ENCODE measurements at places on chromosomes 4 and X.
A peak's percentile ranks its signal among the peaks of the same experiment; 100 is the strongest.

DNA sequence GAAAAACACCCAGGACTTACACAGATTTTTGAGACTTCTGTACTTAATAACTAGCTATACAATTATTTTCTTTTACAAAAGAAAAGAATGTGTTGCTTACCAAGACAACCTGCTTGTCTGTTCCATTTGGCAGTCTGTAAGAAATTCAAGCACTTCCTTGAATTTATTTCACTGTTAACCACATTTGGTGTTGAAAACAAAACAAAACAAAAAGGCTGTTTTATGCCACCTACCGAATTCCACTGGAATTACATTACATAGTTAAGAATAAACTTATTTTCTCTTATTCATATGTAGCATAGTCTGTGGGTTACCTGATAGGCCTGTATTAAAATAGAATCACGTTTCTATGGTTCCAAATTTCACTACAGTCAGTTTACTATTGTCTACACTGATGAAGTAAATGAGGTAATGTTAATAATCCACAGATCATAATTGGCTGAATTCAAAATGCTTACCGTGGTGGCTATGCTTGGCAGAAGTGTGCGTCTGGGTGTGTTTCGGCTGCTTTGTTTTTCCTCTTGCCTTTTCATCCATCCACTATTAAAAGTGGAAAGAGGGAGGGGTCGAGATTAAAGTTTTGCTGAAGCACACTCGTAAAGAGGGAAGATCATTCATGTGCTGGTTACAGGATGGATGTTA lies at the start of gene TLR1:
Gene TLR1, minus strand, starts transcription at position 138 of the 642 bp plus-strand sequence. CDS start 5,960 bp downstream, outside the sequence.
- peak; percentile 76 for DNase-seq

DNA sequence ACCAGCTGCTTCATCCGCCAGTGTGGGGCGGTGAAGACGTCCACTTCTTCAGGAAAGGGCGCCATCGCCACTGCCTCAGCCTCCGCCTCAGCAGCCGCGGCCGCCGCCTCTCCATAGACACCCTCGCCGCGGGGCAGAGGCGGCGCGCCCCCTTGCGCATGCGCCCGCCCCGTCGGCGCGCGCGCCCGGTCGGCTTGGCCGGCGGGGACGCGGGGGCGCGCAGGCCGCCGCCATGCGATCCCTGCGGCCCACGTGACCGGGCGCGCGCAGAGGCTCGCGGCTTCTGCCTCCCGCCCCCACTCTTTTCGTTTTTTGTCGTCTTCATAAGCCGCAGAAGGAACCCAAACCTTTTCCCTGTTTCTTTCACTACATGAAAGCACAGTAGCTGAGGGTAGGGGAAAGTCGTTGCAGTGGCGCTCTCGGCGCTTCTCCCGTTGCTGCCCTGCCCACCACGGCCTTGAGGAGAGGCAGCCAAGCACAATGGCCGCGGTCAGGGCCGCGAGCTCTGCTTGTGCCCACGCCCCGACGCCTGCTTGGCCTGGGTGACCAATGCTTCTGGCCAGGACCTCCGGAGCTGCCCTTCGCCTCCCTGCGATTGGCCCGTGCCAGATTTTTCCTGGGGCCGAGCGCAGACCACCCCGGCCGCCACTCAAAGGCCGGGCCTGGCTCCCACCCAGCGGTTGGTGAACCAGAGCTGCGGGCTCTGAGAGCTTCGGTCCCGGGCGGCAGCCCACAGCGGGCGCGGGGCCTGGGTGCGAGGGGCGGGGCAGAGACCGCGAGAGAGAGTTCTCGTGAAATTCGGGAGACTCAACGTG lies at the start of gene FBXL5:
Gene FBXL5, minus strand, starts transcription at position 135 of the 815 bp plus-strand sequence. Its CDS starts 70 bp downstream, at position 65.
- DNase-seq: peak; percentile 90

- no peak for DNase-seq
These were observed 113.6 kb downstream of the GLUD2 start for GRCh38 chrX:121160987-121161386.

DNA sequence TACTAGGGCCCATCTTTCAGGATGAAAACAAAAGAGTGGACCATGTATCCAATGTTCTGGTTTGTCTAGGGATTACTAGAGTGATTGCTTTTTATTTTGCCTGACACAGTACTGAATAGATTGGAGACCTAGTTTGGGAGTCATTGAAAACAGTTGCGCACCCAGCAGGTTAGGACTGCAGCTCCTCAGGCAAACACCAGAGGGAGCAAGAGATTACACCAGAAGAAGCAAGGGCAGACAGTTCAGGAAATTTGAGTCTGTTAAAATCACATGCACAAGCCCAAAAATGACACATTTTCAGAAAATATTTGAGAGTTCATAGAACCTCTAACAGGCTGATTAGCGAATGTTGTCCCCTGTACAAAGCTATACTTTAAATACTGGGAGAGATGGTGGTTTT lies 55.6 kb downstream of the CYLC1 start:
- peak; percentile 6 for DNase-seq

DNA sequence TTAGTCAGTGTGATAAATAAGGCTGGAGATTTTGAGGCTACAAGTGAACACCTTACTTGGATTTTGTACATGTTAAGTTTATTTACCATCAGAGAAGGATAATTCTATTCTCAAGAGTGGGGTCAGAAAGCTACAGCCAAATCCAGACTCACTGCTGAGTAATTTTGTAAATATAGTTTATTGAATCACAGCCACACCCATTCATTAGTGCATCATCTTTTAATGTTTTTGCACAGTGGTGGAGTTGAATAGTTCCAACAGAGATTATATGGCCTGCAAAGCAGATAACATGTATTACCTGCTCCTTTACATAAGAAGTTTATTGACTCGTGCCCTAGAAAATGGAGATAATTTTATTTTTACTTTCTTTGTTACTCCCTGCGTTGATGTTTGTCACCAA lies 60.4 kb downstream of the PCDH18 start:
- no peak for DNase-seq

GRCh38 chr4:77075869-77076799 lies at the start of gene CCNI:
TSS of gene CCNI (minus strand) at chr4:77075989. CDS start at chr4:77066362, 9,627 bp downstream.
- DNase-seq: peak; percentile 97

DNA sequence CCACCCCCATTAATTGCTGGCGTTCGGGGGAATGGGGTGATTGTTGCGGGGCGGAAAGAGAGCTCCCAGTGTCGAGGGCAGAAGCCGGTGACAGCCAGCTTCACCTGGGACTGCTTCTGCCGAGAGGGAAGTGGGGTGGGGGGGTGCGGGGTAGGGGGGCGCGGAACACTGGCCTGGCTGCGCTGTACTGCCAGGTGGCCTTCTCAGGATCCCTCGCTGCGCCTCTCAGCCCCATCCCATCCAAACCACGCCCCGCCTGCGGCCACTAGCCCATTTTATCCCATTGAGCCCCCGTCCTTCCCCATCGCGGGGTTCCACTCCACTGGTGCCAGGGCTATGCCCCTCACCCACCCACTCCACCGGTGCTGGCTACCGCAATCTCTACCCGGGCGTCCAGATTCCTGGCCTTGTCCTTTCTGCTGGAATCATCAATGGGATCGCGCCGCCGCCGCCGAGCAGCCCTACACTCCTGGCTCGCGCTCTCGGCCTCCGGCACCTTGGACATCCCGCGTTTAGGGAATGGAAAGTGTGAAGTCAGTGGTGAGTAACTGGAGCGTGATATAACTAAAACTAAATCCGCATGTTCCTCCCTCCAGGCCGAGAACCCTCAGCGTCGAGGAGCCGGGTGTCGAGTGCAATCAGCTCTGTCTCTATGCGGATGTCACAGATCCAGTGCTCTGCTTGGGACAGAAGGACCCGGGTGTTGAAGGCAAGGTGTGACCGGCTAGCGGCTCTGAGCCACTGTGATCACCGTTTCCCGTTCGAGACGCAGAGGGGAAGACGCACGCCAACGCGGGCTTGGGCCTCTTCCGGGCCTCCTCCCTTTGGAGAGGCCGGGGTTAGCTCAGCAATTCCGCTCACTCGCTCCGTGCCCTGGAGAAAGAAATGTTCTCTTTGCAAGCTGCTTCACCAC lies 20.5 kb downstream of the NKX3-2 start:
- no peak for DNase-seq
